Left ventricle myocardium superior (tissue), 1 donor: ENCODE measurements at places on chromosomes 16 and 17. TPM values are rescaled to one million over a fixed set of nuclear protein-coding genes. Genes with fewer than 3 reads are reported as not detected.

DNA sequence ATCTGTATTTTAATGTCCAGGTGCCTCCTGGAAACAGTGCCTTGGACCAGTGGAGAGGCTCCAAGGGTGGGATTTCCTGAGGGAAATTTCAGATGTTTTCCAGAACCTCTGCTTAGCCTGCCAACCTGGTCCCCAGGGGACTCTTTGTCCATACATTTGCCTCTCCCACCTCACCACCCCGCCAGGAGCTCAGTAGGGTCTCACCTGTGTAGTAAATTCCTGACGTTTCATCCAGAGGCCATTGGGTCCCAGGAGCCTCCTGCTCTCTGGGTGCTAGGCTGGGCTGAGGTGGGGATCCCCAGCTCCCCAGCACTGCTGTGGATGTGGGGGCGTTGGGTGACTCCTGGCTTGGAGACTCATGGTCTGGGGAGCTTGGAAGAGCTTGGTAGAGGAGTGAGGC, 2.7 kb downstream of the NLRP1 start:
- DNase-seq, result no peak

DNA sequence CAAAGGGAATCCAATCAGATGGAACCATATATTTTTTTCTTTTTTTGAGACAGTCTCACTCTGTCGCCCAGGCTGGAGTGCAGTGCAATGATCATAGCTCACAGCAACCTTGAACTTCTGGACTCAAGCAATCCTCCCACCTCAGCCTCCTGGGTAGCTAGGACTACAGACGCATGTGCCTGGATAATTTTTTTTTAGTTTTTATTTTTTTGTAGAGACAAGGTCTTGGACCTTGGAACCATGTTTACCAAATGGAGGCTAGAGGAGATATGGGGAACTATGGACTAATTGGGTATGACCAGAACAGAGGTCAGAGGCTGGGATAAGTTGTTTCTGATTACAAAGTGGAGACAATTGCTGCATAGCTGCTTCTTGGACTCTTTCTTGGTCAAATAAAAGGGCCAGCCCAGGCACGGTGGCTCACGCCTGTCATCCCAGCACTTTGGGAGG, 41.2 kb upstream of the ADCY9 start:
- no peak for DNase-seq

- no peak for DNase-seq
These were observed 10.6 kb upstream of the DUS1L start for GRCh38 chr17:82076018-82076784.

- DNase-seq, result no peak
These were observed 6.0 kb downstream of the MYH4 start for GRCh38 chr17:10463402-10463801.

DNA sequence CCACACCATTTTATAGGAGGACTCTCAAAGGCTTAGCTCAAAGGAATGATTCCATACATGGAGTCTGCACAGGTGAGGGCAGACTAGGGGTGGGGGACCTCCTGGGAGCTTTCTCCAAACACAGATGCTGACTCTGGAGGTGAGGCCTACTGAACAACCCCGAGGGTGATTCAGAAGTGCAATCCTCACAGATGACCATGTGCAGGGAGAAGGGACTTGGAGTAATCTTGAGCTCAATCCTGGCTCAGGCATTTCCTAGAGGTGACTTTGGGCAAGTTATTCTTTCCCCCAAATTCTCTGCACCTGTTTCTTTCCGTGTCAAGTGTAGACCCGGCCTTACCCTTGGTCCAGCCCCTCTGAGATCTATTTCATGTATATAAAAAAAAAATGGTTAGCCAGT, 401.5 kb downstream of the SLC39A11 start:
- DNase-seq, result no peak

- DNase-seq, result no peak
These were observed 80.5 kb downstream of the ATF7IP2 start for GRCh38 chr16:10466313-10466712.

DNA sequence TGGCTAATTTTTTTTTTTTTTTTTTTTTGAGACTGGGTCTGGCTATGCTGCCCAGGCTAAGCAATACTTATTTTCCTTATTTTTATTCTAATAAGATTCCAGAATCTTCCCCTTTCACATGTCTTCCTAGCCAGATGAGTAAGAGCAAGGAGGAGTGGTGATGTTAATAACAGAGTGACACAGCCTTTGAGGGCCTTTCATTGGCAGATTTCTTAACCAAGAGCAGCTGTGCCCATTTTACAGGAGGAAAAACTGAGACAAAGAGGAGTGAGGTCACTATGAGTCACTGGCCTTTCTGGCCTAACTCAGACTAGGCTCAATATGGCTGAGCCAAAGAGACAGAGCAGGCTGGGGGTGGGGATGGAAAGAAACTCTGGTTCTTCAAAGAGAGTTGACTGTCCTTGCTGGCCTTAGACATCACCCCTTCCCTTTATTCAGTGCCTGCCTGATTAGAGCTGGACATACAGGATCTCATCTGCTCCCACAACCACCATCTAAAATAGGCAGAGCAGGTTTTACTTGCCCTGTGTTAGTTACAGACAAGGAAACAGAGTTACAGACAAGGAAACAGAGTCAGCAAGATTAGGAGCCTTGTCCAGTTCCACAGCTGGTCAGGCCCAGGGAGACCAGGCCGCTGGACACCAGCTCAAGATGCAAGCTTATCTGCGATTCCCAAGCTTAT, 50.0 kb upstream of the TOB1 start:
- no peak for DNase-seq

DNA sequence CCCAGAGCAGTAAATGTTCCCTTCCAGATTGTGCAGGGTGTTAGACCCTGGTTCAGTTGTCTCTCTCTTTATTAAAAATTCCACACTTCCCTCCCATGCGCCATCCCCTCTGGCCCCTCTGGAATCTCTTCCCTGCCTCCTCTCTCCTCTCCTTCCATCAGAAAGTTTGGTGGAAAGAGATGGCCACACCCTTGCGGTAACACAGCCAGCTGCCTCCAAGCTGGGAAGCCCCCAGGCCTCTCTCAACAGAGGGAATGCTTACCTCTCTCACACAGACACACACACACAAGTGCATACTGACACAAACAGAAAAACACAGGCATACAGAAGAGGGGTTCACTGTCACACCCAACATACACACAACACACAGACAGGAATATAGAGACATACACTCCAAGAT, 220.5 kb downstream of the C16orf78 start:
- no peak for DNase-seq

DNA sequence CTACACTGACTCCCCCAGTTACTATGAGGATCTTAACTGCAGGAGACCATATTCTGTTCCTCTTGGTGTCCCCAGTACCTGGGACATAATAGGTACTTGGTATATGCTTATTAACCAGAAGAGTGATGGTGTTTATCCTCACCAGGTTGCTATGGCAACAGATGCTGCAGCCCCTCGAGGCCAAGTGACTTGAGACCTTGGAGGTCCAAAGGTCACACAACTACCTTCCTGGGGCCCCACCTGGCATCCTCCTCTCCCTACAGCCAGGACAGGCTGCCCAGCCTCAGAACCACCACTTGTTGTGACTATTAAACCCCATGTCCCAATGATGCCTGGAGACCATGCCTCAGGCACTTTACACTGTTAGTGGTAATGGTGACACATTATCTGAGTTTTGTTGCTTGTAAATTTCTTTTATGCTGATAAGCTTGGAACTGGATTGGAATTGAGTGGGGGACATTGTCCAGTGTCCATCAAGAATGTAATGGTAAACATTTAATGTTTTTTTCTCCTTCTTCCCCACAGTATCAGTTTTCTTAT, 189.4 kb downstream of the CCDC182 start:
- no peak for DNase-seq

DNA sequence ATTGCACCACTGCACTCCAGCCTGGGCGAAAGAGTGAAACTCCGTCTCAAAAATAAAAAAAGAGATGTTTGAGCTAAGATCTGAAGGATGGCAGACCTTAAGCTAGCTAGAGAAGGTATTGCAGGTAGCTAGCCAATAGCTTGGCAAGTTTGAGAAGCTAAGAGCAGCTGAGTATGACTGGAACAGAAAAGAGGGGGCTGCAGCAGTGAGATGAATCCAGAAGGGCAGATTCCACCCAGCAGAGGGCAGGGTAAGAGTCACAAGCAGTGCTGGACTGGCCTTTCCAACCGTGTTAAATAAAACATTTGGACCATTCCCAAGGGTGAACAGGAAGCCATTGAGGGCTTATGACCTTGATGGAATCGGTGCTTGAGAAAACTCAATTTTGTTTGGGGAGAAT, 5.7 kb upstream of the PHAF1 start:
- DNase-seq, result no peak

DNA sequence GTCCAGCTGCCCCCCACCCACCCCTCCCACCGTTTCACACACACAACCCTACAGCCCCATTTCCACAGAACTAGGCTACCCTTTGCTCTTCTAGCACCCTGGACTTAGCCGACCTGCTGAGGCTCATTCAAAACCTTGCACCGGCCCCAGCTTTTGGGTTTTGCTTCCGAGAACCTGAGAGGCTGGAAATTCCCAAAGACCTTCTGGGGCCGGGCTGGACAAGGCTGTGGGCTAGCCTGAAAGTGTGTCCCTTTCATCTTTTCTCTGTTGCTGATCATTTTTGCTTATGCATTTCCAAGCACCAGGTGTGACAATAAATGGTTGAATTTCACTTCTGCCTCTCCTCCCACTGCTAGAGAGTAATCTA, 139.0 kb downstream of the DNAH9 start:
- DNase-seq, result no peak

DNA sequence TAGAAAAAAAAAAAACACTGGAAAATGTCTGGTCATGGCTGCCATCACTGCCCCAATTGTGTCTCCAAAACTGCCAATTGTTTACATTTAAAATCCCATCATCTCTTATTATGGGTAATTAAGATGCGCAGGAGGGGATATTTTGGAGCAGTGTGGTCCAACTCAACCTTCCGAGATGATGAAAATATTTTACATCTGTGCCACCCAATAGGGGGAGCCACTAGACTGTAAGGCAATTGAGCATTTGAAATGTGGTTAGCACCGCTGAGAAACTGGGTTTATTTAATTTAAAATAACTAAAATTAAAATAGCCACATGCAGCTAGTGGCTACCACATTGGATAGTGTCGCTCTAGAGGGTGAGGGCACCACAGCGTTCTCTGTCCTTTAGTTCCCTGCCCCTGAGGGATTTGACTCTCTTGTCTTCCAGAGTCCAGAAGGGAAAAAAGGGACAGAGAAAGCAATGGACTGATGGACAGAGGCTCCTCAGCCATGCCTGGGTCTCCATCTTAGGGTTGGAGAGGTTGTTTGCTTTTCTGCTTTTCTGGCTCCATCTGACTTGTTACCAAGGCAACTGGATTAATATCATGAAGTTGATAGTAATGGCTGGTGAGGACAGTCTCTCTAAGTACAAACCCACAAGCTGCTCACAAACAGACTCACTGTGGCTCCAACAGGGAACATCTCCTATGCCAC, 3.5 kb downstream of the MPO start:
- no peak for DNase-seq

PDILT gene
- not detected for total RNA-seq

CCL16 gene
- not detected for total RNA-seq

CCL3 gene
- total RNA-seq, result not detected

GCGR gene
- not detected for total RNA-seq

SLC38A8 gene
- 2.0 TPM for total RNA-seq
